Stimulated activated CD8-positive, alpha-beta memory T cell treated with anti-CD3 and anti-CD28 coated beads, Interleukin-15, amount 100 ng/mL, for 24 hours (primary cell): ENCODE measurements at places on chromosomes 2 and 18.

DNA sequence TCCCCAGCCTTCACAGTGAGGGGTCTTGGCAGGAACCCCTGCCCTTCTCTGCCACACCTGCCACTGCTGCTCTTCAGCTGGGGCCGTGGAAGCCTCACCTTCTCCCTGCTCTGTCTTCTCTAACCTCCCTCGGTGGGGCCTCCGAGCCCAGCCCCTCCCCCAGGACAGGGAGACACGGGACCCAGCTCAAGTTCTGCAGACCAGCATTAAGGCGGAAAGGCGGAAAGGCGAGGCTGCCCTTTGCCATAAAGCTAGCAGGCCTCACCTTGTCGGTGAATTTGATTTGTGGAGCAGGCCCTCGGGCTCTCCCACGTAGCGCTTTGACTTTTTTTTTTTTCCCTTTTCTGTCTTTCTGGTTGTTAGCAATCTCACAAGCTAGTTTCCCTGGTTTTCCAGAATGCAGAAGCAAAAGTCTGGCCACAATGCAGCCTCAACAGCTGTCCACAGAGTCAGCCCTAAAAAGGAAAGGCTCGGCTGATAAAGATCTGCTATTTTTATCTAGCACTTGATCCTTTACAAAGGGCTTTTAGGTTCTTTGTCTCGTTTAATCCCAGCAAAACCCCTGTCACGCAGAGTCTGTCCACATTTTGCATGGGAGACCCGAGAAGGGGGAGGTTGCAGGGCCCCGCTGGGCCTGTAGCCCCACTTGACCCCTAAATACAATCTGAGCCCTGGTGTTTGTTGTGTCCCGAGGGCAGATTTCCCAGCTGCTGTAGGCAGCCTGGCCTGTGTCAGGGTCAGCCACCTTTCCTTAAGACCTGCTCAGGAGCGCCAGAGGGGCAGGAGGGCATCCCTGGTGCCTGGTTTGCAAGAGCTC lies 6.0 kb downstream of the ITM2C start:
- no peak for DNase-seq

DNA sequence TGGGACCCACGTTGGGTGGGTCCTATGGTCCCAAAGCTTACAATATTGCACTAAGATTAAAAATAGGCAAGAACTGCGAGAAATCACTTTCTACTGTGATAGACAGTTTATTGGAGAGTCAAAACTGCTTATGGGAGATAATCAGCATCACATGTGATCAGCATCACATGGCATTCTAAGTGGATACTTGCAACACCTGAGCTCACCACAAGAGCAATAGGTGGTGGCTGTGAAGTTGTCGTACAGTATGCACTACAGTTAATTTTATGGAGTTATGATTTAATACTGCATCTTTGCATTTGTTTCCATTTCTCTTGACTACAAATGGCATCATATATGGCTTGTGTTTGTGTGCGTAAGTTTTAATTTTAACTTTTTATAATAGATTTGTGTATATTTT lies 11.6 kb downstream of the PNO1 start:
- DNase-seq, result no peak

DNA sequence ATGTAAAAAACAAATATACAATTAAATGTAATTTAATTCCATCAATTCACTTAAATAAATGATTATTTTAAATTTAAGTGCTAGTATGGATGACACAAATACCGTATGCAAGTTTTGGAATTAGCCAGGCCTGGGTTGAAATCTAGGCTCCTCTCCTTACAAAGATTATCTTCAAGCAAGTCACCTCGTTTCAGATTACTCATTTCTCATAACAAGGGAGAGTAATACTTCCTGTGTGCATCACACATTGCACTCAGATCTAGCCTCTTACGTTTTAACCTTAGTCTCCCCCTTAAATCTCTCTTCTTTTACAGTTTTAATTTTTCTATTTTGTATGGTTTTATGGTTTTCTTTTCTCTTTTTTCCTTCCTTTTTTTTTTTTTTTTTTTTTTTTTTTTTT lies 1475.9 kb upstream of the NXPH2 start:
- no peak for DNase-seq

GRCh38 chr18:62717925-62718800 lies 2.8 kb downstream of the PHLPP1 start:
- DNase-seq, result no peak

DNA sequence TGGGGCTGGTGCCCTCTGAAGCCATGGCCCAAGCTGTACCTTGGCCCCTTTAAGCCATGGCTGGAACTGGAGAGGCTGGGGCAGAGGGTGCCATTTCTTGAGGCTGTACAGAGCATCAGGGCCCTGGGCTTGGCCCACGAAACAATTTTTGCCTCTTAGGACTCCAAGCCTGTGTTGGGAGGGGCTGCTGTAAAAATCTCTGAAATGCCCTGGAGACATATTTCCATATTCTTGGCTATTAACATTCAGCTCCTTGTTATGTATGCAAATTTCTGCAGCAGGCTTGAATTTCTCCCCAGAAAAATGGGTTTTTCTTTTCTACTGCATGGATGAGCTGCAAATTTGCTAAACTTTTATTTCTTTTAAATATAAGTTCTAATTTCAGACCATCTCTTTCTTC lies 834.0 kb downstream of the DSC3 start:
- DNase-seq, result no peak

GRCh38 chr2:157443795-157444640 lies at the start of gene CYTIP:
TSS of gene CYTIP (minus strand) at chr2:157444089. CDS start at chr2:157444020, 69 bp downstream.
- no peak for DNase-seq

DNA sequence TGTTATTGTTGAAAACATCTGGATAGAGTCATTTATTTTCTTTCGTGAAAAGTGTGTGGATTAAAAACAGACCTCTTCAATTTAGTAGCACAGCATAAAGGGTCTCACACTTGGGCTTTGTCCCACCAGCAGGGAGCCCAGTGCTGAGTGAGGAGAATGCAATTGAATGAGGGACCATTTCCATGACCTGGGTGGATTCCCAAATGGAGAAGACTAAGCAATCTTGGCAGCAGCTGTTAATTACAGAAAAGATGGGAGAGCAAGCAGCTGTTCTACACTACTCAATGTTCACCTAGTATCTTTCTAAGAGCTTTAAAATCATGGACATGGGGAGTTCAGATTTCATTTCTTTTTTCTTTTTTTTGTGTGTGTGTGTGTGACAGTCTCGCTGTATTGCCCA lies 121.8 kb upstream of the FN1 start:
- DNase-seq, result no peak

DNA sequence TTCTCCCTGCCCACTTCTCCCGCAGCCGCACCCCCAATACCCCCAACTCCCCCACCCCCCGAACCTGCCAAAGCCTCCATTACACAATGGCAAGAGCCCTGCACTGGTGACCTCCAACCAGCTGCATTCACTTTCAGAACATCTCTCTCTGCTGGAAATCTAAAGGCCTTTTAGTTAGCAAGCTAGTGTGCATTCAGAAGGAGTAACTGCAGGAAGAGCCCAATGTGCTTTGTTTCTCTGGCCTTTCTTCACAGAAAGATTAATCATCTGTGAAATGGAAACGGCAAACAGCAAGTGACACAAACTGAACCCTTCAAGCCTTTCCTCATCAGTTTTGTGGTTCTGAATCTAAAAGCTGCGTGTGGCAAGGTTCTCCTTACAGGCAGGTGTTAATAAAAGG lies 124.2 kb downstream of the OLA1 start:
- DNase-seq, result no peak

- DNase-seq, result no peak
These were observed 383.6 kb downstream of the DCC start for GRCh38 chr18:52723550-52723970.

- DNase-seq, result no peak
These were observed 582.4 kb downstream of the IRS1 start for GRCh38 chr2:226217191-226217590.

- DNase-seq, result no peak
These were observed 30.9 kb downstream of the MEMO1 start for GRCh38 chr2:31979956-31980355.

DNA sequence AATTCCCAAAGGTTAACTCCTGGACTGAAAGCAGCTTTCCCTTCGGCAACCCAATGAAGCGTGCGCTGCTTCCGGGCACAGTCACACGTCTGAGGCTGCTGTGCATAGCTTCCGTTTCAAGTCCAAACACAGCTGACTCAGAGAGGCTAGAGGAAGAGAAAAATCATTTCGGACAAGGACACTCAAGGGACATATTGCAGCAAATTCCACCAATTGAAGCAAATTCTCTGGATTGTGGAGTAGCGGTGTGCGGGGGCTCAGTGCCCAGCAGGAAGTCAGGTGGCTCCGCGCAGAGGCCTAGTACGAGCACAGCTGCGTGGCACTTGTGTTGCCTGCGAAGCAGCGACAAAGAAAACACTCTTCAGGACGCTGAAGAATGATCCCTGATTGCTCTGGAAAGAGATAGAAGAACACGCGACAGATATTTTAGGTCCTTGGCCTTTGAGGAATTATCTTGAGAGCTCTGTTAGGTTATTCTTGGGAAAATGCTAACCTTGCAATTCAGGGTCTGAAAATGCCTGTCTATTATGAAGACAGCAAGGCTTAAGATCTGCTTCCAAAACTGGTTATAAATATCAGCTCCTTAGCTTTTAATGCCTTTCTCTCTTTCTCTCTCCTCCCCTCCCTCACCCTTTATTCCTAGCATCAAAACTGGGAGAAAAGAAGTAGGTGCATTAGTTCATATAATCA lies 352.6 kb upstream of the DLGAP1 start:
- no peak for DNase-seq

GRCh38 chr2:152093464-152093863 lies 5.4 kb downstream of the CACNB4 start:
- no peak for DNase-seq

DNA sequence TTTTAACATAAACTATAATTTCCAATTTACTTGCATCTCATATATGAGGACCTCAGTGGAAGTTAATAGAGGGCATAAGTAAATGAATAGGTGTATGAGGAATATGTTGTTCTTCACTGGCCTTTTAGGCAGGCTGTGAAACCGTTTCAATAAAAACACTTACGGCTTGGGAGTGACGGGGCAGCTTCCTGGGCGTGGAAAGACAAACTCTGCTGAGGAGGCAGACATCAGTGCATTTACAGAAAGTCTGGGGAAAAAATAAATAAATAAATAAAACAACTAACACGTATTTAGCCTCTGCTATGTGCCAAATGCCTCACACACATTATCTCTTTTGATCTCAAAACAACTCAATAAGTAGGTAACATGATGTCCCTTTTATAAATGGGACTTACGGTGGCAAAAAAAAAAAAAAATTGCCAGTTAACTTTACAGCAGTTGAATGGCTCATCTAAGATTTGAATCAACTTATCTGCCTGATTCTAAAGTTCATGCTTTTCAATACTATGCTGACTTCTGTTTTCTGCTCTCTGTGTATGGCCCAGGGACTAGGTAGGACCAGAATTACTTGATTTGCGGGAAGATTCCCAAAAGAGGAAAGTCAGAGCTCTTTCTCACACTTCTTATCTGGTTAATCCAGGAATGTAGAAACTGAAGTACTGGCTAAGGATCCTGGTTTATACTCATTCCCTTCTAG lies 77.5 kb upstream of the LRATD1 start:
- no peak for DNase-seq

DNA sequence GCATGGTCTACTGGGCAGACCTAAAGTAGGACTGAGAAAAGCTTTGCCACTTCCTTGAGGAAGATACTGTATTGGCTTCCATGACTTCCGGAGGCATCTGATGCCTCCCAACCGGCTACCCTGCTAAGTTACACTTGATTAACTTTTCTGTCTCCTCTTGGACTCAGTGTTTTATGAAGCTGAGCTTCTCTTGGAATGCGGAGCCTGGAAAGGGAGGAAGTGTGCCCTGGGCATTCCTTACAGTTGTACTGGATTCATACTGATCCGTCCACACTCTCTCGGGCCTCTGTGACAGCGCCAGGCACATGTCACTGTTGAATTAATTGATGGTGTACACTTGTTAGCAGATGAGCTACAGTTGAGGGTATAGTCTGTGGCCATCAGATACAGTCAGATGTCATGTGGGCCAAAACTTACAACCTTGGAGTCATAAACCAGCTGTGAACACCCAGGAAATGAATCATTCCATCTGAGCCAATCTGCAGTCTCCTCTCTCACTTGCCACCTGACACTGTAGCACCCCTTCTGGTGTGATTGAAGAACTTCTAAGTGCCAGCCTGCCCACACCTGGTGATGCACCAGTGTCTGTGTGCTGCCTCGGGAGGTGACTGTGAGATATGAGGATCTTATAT lies 122.5 kb downstream of the FHOD3 start:
- DNase-seq, result no peak

- no peak for DNase-seq
These were observed 14.6 kb upstream of the MCM6 start for GRCh38 chr2:135890835-135891234.

- no peak for DNase-seq
These were observed 290.3 kb downstream of the C1D start for GRCh38 chr2:67772216-67773170.

DNA sequence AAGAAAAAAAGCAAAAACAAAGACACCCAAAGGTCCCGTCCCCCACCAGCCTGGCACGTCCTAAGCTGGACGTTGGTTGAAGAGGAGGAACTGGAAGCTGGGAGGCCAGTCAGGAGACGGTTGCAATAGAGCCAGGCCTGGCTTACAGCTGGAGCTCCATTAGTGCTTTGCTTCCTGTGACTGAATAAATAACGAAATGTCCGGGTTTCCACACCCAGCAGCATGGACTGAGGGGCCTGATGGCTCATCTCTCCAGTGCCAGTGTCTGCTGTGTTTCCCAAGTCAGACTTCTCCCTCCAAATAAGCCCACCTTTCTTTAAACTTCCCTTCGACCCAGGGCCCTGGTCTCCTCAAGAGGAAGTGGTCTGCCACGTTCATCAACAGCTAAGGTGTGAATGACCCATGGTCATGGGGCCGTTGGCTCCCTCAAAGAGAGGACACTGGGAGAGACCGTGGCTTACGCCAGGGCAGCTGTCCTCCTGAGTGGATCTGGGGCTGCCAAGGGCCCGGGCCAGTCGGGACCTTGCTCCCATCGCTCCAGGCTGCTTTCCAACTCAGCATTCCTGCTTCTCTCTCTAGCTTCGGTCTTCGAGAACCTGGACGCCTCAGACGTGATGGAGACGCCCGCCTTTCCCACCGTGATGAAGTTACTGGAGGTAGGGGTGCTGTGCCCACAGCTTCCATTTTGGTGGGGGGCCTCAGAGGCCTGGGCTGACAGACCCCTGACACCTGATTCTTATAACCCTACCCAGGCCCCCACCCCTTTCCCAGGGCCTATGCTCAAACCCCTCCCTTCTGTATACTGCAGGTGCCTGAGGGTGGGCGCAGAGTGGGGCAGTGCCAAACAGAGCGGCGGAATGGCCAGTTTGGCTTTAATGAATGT lies 44.9 kb downstream of the MYO7B start:
- no peak for DNase-seq

- DNase-seq, result no peak
These were observed 56.0 kb downstream of the SERPINB7 start for GRCh38 chr18:63831080-63831788.

- DNase-seq, result no peak
These were observed 27.8 kb downstream of the MBD5 start for GRCh38 chr2:148048475-148049221.
